ENCODE measurements at places on chromosomes 5 and 9.

GRCh38 chr9:96115836-96116235, 186.1 kb downstream of the HSD17B3 start:
- no peak for DNase-seq

DNA sequence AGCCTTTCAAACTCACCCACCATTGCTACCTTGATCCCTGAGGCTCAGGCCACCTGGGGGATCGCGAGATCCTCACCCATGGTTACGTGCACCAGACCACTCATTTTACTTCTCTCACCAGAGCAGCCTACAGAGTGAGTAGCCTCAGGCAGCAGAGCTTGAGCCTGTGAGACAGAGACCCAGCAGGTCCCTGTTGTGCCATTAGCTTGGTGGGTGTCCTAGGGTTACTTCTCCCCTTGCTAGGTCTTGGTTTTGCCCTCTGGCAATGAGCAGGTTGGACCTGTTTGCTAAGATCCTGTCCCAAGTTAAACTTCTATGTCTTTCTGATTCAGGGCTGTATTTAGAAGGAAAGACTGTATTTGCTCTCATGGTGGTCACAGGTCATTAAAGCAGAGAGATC, 21.8 kb downstream of the WHRN start:
- no peak for DNase-seq

- DNase-seq, result no peak
Observed at GRCh38 chr5:30194595-30194994, 998.9 kb upstream of the CDH6 start.

GRCh38 chr5:124755565-124755964, 9.1 kb upstream of the ZNF608 start:
- no peak for DNase-seq

- no peak for DNase-seq
Observed at GRCh38 chr5:116152169-116152568, 67.3 kb downstream of the COMMD10 start.

- no peak for DNase-seq
Observed at GRCh38 chr9:123960366-123960765, 30.4 kb upstream of the DENND1A start.

Data from omental fat pad (tissue), 4 donors.